ENCODE measurements at places on chromosomes 3 and 15. TPM values are rescaled to one million over a fixed set of nuclear protein-coding genes. Genes with fewer than 3 reads are reported as not detected.

DNA sequence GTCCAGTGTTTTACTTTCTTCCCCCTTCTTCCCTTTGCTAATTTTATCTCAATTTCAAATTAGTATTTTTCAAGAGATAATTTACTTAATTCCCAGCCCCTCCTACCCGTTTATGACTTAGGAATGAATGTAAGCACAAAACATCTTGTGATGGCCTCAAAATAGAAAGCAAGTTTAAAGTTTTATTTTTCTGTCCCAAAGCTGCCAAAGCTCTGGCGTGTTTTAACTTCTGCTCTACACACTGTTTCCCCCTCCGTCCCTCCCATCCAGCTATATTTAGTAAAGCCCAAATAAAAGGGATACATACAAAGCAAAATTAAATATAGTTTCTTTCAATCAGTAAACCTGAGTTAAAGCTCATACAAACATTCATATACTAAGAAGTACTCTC is 59.9 kb downstream of the IGF2BP2 start:
- peaks cover 33% of the 10 kb centered on the region for H3K4me1 ChIP-seq
- no peaks in the 10 kb centered on the region for H3K36me3 ChIP-seq
- H3K4me3 ChIP-seq, result no peak overlapping the region
- DNase-seq, result no peak
- H3K27ac ChIP-seq, result no peak overlapping the region

GRCh38 chr3:109098079-109098644 is 19.8 kb downstream of the MORC1 start:
- no peaks in the 10 kb centered on the region for H3K27me3 ChIP-seq
- no peaks in the 10 kb centered on the region for H3K36me3 ChIP-seq
- H3K4me1 ChIP-seq, result no peaks in the 10 kb centered on the region
- no peak for DNase-seq

Gene CYP1A2
- total RNA-seq, result not detected

- no peak overlapping the region for H3K4me3 ChIP-seq
- H3K27me3 ChIP-seq, result peaks cover 10% of the 10 kb centered on the region
- no peaks in the 10 kb centered on the region for H3K4me1 ChIP-seq
- no peaks in the 10 kb centered on the region for H3K36me3 ChIP-seq
Observed at GRCh38 chr15:29596266-29596665, 226.0 kb downstream of the TJP1 start.

DNA sequence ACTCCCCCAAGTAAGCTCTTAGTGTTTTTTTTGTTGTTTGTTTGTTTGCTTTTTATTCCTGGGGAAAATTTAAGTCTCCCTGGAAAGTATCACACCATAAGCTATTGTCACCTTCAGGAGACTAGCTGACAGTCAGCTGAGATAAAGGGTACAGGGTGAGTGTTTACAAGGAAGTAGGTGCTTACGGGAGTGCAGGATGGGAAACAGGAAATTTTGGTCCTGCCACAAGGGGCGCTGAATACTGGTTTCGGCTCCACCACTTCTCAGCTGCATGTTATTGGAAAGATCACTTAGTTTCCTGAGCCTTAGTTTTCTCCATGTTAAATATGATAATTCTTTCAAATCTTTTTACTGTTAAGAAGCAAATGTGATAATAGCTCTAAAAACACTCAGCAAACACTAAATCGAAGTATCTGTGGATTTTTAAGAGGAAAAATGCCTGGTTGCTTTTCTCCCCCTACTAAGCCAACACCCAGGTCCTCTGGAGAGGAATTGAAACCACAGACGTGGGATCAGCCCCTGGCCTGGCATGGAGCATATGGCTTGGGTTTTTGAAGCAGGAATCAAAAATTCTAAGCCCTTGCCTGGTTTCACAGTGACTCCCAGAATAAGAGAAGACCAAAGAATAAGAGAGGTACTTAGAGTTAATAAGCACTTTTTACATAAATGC is 90.7 kb downstream of the SCN11A start:
- peaks cover 2% of the 10 kb centered on the region for H3K4me1 ChIP-seq
- H3K27me3 ChIP-seq, result no peaks in the 10 kb centered on the region
- H3K36me3 ChIP-seq, result no peaks in the 10 kb centered on the region
- peak; percentile 41 for DNase-seq
- no peak overlapping the region for H3K27ac ChIP-seq
- no peak overlapping the region for H3K4me3 ChIP-seq

GRCh38 chr3:177547711-177548350 is 350.5 kb upstream of the TBL1XR1 start:
- H3K4me3 ChIP-seq, result no peak overlapping the region
- no peak for DNase-seq
- H3K27me3 ChIP-seq, result no peaks in the 10 kb centered on the region
- H3K36me3 ChIP-seq, result no peaks in the 10 kb centered on the region

DNA sequence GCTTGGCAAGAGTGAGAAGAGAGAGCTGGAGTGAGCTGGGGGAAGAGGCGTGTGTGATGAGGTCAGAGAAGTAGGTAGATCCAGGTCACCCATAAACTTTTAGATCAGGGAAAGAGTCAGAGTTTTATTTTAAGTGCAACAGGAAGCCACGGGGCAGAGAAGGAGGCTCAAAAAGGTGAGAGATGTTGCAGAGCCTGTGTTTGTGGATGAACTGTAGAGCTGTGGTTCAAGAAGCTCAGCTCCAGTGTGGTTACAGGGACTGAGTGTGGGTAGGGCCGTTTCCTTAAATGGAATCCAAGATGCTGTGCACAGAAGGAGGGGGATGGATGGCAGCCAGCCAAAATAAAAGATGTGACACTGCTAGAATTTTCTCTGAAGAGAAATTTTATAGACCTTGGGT is 337.2 kb downstream of the SATB1 start:
- no peaks in the 10 kb centered on the region for H3K27me3 ChIP-seq
- no peaks in the 10 kb centered on the region for H3K36me3 ChIP-seq
- DNase-seq, result no peak
- no peaks in the 10 kb centered on the region for H3K4me1 ChIP-seq

GRCh38 chr3:52198643-52199608 is 966 bp downstream of the ALAS1 start:
- H3K27ac ChIP-seq, result peak overlapping the region; percentile 81
- peaks cover 34% of the 10 kb centered on the region for H3K4me1 ChIP-seq
- peak overlapping the region; percentile 85 for H3K4me3 ChIP-seq
- H3K36me3 ChIP-seq, result peaks cover 26% of the 10 kb centered on the region
- no peak for DNase-seq

DNA sequence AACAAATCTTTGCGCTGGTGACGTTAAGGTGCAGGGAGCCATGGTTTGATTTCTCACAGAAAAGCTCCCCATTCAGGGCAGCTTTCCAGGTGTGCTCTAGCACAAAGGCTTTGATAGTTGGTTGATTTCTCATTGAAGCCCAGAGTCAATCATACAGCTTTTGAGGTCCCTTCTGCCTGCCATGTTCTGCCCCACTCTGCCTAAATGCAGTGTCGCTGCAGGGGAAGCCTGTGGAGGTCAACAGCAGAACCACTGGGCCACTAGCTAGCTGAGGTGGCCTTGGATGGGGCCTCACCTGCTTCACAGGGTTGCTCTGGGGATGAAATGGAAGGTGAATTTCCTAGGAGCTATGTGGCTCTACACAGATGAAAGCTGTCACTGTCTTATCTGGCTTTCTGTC is 278.3 kb downstream of the TLE3 start:
- peaks cover 55% of the 10 kb centered on the region for H3K27me3 ChIP-seq
- H3K4me1 ChIP-seq, result no peaks in the 10 kb centered on the region
- no peak for DNase-seq
- H3K4me3 ChIP-seq, result no peak overlapping the region

- no peak overlapping the region for H3K4me3 ChIP-seq
- H3K4me1 ChIP-seq, result no peaks in the 10 kb centered on the region
- H3K36me3 ChIP-seq, result no peaks in the 10 kb centered on the region
- DNase-seq, result no peak
Observed at GRCh38 chr15:23440596-23440995, 6.4 kb downstream of the GOLGA6L2 start.

DNA sequence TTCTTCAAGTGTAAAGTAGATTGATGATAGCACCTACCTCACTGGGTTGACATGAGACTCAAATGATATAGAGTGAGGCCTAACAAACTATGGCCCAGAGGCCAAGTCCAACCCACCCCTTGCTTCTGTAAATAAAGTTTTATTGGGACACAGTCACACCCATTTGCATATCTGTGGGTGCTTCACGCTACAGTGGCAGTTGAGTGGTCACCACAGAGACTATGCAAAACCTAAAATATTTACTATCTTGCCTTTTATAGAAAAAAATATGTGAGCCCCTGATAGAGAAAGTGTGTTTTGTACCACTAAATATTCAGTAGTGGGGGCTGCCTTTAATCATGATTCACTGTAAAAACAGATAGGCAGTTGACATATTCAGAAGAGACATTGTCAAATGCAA is 38.0 kb downstream of the ACAN start:
- H3K27ac ChIP-seq, result no peak overlapping the region
- no peak for DNase-seq
- peaks cover 9% of the 10 kb centered on the region for H3K27me3 ChIP-seq
- H3K4me3 ChIP-seq, result no peak overlapping the region

Gene ASB14
- not detected for total RNA-seq

Gene FGF7
- total RNA-seq, result 34.8 TPM

Gene KBTBD13
- not detected for total RNA-seq

Gene PP2D1
- total RNA-seq, result not detected

GRCh38 chr3:14829811-14830210 is 11.0 kb downstream of the FGD5 start:
- H3K4me1 ChIP-seq, result no peaks in the 10 kb centered on the region
- no peak for DNase-seq
- H3K36me3 ChIP-seq, result no peaks in the 10 kb centered on the region
- no peak overlapping the region for H3K27ac ChIP-seq
- peaks cover 14% of the 10 kb centered on the region for H3K27me3 ChIP-seq
- H3K4me3 ChIP-seq, result no peak overlapping the region

Gene ERICH6
- not detected for total RNA-seq

Gene DNAJA4
- total RNA-seq, result 0.18 TPM
